NCI-H446 treated with DMSO at 0.1 percent for 48 hours (cell line): ENCODE measurements at places on chromosomes 5 and 9.

DNA sequence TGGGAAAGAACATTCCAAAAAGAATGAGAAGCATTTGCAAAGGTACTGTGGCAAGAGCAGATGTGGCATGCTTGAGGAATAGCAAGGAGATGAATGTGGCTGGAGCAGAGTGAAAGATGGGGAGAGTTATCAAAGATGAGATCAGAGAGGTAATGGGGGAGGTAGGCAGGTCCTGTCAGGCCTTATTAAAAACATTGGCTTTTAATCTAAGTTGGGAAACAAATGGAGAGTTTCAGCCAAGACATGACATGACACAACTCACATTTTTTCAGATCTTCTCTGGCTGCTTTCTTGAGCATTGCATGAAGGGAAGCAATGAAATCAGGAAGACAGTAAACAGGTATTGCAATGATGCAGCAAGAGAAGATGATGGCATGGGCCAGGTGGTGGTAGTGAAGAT is 120.3 kb downstream of the MUSK start:
- DNase-seq, result no peak

DNA sequence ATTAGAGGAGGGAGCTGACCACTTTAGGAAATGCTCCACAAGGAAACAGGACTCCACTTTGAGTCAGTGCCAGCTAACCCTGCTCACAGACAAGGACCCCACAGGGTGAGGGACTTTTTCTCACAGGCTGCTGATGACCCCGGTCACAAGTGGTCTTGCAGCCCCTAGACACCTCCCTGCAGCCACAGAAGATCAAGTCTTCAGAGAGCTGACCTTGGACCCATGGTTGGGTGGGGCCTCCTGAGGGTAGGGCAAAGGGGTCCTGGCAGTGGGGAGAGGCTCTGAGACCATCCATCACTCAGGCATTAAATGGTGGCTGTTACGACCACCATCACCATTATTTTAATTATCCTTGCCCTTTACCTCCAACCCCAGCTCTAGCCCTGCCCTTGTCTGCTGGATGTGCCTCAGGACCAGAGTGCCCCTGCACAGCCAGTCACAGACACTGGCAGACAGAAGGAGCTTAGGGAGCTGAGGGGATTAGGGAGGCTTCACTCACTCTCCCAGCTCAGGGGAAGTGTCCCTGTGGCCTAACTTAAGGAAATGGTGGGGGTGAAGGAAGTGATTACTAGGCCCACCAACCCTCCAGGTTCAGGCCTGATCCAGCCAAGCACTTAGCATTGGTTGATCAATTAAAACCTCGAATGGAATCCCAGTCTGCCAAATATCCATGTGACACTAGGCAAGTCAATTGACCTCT is 1.6 kb downstream of the ACSL6 start:
- no peak for DNase-seq

GRCh38 chr9:113772121-113772810 is 103.8 kb upstream of the ZNF618 start:
- no peak for DNase-seq

DNA sequence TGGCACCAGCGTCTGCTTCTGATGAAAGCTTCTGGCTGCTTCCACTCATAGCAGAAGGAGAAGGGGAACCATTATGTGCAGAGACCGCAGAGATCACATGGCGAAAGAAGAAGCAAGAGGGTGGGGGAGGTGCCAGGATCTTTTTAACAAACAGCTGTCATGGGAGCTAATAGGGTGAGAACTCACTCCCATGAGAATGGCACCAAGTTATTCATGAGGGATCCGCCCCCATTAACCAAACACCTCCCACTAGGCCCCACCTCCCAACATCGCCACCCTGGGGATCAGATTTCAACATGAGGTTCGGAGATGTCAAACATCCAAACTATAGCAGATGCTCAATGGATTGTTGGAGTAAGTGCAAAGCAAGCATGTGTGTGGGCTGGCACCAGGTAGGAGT is 125.8 kb upstream of the SLIT3 start:
- no peak for DNase-seq

DNA sequence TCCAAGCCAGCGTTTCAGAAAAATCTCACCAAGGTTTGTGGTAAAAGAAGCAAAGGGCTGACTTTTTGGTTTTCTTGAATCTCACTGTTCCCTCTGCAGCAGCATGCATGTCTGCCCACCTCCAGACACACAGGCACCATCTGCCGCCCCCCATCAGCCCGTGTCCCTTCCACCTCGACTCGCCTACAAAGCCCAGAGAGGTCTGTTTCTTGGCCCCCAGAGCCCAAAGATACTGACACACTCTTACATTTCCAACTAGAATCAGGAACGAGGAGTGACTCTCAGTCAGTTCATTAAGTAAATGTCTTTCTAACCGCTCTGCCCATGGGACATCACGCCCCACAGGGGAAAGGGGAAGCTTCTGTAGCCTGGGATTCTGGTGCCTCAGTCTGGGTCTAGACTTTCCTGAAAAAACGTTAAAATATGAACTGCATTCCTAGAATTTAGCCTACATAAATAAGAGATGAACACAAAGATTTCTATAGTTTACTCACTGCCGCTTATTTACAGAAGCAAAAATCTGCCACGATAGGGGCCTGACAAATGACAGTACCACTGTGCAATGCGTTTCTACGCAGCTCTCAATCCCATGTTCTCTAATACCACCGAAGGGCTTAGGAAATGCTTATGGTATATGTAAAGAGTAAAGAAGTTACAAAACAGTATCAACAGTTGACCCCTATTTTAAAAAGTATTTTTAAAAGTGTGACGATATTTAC is 4.1 kb downstream of the IL4 start:
- no peak for DNase-seq

DNA sequence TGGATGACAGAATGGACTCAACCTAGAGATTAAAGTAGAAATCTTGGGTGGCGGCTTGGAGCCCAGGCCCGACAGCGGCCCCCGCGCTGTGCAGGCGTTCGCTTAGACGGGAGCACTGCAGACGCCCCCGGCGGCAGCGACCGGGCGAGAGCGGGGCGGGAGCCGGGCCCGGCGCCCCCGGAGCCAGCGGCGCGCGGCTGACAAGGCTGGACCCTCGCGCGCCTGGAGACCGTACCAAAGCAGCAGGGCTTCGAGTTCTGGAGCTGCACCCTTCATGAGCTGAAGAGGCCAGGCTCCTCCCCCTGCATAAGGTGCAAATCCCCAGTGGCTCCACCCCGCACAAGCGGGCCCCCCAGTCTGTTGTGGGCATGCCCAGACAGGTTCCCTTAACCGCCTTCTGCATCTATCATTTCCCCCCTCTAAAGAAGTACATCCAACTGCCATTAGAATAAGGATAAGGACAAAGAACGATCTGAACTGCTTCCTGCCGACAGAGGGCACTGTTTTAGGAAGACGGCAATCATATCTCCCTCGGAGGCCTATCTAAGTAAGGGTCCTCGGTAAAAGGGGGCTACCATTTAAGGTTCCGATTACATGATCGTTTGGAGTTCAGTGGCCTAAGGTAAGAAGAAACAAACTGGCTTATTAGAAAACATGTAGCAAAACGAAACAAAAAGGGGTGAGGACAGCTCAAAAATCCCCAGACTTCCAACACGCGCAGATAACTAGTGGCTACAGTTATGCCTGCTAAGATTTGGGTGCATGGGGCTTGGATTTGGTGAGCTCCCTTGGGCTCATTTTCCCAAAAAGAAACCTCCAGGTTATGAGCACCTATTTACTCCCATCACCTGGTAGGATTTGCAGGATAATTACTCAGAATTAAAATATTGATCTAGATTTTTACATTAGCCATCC is 66.3 kb downstream of the RGMB start:
- no peak for DNase-seq

- DNase-seq, result no peak
Measured at GRCh38 chr5:16411235-16411634, 54.4 kb downstream of the ZNF622 start.

GRCh38 chr9:99967457-99967856 is 61.0 kb downstream of the STX17 start:
- DNase-seq, result no peak

GRCh38 chr5:477247-477646 is 34.3 kb downstream of the EXOC3 start:
- no peak for DNase-seq

- no peak for DNase-seq
Measured at GRCh38 chr9:105886136-105886535, 191.8 kb downstream of the TMEM38B start.

- DNase-seq, result no peak
Measured at GRCh38 chr9:135516132-135516860, 4.9 kb upstream of the LCN1 start.

DNA sequence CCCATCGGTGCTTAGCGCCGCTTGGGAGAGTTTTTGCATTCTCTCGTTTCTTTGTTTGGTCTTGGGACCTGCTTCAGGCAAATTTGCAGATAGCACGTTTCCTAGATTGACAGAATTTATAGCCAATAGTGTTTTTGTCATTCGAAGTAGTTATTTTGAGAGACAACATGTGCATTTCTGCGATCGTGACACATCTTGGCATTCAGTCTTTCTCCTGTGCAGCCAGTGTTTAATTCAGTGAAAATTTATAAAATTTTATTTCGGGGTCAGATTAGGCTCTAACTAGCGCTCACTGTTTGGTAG is 830 bp downstream of the PRRC1 start:
- no peak for DNase-seq

DNA sequence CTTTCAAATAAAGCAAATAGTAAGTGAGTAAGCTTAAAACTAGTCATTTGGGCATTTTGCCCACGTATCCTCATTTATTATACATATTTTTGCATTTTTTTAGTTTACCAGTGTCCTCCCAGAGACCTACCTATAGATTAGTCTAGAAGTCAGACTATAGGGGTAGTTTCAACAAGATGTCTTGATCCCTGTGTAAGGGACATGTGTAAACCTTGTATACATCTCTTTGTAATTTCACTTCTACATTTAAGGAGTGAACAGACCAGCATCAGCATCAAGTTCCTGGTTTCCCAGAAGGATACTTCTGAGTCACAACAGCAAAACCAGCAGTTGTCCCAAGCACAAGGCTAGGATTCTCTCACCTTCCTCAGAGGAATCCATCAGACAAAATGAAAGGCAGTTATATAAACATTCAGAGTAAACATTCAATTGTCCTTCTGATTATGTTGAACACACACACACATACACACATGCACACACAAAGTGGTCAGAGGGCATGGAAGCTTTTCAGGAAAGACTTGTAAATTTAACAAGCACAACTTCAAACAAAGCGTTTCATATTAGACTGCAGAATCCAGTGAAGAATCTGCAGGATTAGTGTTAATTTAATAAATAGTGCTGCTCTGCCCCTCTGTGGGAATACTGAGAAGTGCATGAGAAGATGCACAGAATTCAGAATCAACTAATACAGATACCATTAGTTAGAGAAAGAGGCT is 55.4 kb downstream of the HINT1 start:
- no peak for DNase-seq

GRCh38 chr9:135890190-135891026 is 16.9 kb downstream of the CAMSAP1 start:
- DNase-seq, result no peak

DNA sequence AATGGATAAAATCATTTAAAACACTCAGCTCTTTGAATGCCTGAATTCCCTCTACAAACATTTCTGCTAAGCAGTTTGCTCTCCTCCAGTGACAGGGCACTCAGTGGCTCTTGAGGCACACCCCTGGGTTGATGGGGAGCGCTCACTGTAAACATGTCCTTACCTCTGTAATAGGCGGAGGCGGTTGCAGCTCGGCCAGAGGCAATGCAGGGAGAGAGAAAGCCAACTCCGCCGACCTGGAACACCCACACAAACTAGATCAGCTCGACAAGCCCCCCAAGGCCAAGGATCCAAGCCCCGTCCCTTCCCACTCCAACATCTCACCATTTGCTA is 329 bp downstream of the CDC23 start:
- DNase-seq, result no peak

- DNase-seq, result no peak
Measured at GRCh38 chr9:135296735-135297455, 182.7 kb upstream of the PPP1R26 start.

DNA sequence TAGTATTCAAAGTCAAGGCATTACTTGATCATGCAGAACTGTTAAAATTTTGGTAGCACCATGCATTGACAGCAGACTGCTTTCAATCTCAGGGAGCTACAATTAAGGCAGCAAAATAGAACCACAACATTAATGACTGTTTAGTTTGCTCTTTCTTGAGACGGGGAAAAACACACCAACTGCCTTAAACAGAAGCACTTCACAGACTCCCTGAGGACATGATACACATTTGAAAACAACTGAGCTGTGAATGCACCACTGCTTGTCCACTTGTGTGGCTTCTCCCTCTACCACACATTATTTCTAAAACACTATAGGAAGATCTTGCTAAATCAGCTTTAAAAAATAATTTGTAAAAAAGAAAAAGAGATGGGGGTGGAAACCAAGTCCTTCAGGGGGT is 79.6 kb upstream of the MAST4 start:
- DNase-seq, result no peak

DNA sequence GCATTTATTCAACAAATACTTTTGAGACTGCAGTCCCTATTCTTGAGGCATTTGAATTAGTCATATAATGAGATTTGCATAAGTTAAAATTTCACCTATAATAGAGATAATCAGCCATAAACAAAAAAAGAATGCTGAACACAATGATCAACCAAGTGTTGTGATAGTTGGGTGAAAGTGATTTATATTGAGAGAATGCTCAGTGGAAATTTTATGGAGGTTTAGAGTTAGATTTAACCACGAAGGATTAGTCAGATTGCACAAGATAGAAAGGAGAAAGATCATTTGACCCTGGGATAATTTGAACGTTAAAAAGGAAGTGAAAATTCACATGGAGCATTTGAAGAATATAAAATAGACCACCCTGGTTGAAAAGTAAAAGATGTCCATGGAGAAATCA is 356.2 kb downstream of the NPR3 start:
- DNase-seq, result no peak

DNA sequence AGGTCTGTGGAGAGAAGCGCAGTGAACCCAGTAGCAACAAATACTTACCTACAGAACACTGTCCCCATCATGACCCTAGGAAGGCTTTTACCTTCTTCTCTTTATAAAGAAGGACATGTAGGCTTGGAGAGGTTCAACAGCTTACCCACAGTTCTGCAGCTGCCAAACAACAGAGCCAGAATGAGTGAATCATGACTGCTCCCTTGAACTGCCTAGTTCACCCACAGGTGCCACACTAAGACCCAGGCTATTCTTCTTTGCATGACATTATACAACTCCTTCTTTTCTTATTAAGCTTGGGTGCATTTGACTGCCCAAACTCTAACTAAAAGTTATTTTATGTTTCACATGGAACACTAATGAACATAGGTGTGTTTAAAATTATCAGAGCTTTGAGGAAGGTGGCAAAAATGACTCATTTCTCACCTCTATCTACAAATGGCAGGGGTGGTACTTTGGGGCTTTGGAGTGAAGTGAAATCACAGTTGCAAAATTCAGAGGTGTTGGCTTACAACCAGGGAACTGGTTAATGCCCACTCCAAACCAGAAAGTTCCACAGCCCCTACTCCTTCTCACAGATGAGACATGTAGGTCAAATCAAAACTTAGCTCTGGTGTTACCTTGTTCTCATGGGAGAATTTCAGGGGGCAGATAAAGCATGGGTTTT is 201.6 kb downstream of the SEMA6A start:
- no peak for DNase-seq
